ENCODE measurements at places on chromosomes 11 and 22.

- no peak for DNase-seq
Observed at GRCh38 chr22:47110817-47111443, 348.5 kb downstream of the TBC1D22A start.

DNA sequence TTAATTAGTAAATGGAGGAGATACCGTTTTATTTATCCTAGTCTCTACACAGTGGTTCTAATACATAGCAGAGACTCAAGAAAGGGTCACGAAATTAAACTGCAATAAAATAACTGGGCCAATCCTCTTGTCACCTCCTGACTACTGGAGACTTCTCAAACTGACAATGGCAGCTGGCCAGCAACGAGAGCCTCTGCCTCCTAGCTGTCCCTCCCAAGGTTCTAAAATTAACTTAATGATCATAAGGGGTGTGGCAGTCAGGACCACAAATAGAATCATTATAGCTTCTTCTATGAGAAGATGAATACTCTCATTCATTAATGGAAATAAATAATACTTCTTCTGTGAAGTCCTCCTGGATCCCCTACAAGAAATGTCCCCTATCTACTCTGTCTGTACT lies 63.8 kb upstream of the APOA1 start:
- no peak for DNase-seq

- no peak for DNase-seq
Observed at GRCh38 chr22:17773606-17774205, 563 bp downstream of the BID start.

DNA sequence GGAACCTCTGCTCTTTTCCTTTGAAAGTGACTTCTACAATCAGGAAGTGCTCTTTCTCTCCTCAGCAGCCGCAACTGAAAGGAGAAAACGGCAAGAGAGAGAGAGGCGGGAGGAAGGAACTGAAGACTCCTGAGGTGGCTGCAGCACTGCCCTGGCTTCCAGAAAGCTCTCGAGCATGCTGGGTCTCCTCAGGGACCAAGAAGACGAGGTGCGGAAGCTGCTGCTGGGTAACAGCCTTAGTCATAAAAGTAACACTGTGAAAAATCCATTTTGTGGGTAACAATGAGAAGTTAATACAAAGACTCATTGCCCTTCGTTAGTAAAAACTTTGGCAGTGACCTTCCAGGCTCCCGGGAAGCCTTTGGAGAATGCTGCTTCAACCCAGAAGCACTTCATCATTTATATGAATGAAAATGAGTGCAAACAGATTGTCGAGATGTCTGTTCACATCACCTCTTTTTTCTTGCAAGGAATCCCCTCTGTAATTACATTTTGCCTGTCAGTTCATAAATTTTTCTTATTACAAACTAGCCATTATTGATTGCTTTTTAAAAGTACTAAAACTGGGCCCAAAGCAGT lies 473.4 kb downstream of the SOX6 start:
- DNase-seq: no peak

- no peak for DNase-seq
Observed at GRCh38 chr22:38429499-38430068, 25.4 kb downstream of the KCNJ4 start.

DNA sequence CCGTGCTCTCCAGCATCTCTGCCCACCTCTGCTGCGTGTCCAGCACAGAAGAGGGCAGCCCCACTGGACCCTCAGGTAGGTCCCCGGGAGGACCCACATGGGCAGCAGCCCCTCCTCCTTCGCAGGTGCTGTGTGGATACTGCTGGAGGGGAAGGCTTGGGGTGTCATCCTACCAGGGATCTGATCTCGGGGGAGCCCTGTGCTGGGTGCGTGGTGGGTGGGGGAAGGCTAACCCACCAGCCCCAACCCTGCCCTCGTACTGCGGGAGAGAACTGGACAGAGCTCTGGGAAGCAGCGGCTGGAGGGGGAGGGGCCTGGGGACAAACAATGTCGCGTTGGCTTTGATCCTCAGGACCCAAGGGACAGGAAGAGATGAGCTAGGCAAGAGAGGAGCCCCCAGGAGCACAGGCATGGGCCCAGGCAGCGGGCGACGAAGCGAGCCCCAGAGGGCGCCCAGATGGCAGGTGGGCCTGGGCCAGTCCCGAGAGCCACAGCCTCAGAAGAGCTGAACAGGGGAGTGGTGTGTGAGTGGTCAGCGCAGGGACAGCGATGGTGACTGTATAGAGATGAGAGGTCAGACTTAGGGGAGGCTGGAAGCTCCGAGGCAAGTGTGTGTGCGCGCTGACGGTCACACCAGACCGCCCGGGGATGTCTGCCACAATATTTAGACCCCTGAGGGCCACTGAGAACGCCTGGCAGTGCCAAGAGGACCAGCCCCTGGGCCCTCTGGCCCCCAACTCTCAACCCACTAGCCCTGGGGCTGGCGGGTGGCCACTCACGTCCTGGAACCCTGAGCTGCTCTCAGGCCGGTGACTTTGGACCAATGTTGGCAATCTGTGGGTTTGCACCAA lies 1.4 kb upstream of the PIM3 start:
- peak; percentile 81 for DNase-seq

DNA sequence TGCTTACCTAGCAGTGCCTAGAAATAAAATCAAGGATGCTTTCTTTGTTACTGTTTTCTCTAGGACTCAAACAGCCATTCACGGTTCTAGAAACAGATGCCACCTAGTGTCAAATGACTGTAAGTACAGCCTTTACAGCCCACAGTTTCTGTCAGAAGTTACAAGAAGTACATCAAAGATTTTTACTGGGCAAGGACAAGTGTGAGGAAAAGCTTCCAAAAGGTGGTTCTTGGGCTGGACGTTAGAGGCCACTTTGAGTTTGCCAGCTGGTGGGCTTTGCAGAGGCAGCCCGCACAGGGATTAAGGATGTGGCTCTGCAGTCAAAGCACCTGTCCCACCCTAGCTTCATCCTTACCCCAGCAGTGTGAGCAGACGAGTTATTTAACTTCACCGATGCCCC lies 6.9 kb downstream of the KMT5B start:
- DNase-seq: no peak

GRCh38 chr11:111632516-111633220 lies 30.4 kb downstream of the SIK2 start:
- no peak for DNase-seq

DNA sequence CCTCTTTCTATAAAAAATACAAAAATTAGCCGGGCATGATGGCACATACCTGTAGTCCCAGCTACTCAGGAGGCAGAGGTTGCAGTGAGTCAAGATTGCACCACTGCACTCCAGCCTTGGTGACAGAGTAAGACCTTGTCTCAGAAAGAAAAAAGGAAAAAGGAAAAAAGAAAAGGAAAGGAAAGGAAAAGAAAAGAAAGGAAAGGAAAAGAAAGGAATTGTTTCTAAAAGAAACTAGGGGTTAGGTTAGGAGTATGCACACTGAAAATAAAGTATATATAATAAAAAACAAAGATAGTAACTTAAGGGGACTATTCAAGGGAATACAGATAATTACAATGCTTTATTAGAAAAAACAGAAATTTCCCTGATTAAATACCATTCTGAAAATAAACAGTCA lies 50.9 kb downstream of the TTC28 start:
- DNase-seq: no peak

GRCh38 chr11:65919573-65920371 lies 546 bp downstream of the DRAP1 start:
- peak; percentile 90 for DNase-seq

DNA sequence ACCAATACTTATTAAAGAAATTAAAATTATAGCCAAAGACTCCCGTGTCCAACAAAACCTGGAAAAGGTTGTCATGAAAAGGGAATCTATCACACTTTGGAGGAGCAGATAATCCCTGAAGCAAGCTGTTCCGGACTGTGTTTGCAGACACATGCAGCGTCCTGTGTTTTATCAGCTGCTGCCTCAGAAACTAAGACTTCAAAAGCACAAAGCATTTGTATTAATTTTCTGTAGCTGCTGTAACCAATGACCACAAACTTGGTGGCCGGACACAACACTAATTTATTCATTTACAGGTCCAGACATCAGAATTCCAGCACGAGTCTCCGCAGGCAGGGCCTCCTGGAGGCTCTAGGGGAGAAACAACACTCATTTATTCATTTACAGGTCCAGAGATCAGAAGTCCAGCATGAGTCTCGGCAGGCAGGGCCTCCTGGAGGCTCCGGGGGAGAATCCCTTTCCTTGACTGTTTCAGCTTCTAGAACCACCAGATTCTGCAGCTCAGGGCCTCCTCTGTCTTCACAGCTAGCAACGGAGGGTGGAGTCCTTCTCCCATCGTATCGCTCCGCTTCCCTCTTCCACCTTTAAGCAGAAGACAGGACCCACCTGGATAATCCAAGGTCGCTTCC lies 465.3 kb downstream of the BRD1 start:
- no peak for DNase-seq

DNA sequence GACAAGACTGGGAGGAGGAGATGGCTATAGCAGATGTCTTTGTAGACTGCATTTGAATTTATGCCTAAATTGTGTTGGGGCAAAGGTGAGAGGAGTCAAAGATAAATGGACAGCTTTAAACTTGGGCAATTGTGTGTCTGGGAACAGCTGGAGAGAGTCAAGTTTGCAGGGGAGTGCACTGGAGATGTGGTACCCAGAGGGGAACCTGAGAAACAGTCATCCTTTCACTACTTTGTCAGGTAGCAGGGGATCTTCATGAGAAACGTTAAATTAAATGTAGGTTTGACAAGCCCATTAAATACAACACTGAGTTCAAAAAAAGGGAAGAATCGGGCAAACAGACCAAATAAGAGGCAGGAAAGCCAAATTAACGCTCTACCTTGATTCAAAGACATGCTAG lies 277.7 kb downstream of the OPCML start:
- no peak for DNase-seq

DNA sequence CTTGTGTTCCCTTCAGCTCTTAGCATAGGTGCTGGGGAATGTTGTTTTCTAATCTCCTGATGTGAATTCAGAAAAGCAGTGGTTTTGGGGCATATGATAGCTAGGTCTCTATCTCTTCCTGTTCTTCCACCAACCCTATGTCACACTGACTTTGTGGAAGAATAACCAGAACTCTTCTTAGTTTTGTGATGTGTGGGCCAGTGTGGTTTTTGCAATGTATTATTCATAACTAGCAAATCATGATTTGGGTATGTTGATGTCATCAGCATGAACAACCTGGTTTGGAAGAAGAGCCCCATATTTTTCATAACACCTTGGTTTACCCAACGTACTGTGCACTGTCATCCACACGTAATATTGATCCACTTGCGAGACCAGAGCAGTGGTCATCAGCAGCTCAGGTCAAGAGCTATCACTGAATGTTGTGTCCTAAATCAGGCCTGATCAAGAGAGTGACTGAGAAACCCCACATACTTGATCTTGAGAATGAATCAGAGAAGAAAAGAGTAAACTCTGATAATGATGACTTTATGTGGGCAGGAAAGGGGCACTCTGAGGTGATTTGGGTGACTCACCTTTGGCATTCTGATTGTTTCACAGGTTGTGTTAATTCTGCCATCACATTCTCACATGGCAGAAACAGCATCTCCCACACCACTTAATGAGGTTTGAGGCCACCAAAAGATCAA lies 19.4 kb upstream of the MS4A6E start:
- no peak for DNase-seq

- no peak for DNase-seq
Observed at GRCh38 chr11:40166892-40167291, 1292.6 kb downstream of the LRRC4C start.

GRCh38 chr11:35593143-35593542 lies 25.1 kb upstream of the FJX1 start:
- DNase-seq: no peak

DNA sequence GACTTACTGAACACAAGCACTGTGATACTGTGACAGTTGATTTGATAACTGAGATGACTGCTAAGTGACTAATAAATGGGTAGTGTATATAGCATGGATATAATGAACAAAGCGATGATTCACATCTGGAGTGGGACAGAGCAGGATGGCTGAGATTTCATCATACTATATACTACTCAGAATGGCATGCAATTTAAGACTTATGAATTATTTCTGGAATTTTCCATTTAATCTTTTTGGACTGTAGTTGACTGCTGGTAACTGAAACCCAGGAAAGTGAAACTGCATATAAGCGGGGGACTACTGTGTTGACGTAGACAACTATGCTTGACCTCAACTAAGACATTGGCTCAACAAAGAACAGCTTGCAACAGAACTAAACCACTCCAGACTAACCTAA lies 20.0 kb upstream of the NUCB2 start:
- DNase-seq: no peak

DNA sequence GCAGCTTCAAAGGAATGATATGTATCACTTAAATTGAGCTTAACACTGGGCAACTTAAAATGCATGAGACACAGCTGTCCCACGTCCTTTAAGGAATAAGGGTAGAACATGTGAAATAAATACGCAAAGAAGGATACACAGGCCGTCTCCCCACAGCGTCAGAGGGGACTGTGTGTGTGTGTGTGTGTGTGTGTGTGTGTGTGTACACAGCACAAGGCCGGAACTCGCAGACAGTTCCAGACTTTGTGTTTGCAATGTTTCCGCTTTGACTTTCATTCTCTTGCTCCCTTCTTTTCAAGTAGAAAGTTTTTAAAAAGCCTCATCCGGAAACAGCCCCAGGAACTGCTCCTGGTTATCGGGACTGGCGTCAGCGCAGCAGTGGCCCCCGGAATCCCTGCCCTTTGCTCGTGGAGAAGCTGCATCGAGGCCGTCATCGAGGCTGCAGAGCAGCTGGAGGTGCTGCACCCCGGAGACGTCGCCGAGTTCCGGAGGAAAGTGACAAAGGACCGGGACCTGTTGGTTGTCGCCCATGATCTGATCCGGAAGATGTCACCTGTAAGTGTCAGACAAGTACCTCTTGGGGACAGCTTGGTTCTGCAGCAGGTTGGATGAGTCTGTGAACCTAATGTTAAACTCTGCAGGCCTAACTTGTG lies 13.3 kb downstream of the FAM118A start:
- no peak for DNase-seq

GRCh38 chr11:34680918-34681586 lies 60.2 kb downstream of the EHF start:
- no peak for DNase-seq

DNA sequence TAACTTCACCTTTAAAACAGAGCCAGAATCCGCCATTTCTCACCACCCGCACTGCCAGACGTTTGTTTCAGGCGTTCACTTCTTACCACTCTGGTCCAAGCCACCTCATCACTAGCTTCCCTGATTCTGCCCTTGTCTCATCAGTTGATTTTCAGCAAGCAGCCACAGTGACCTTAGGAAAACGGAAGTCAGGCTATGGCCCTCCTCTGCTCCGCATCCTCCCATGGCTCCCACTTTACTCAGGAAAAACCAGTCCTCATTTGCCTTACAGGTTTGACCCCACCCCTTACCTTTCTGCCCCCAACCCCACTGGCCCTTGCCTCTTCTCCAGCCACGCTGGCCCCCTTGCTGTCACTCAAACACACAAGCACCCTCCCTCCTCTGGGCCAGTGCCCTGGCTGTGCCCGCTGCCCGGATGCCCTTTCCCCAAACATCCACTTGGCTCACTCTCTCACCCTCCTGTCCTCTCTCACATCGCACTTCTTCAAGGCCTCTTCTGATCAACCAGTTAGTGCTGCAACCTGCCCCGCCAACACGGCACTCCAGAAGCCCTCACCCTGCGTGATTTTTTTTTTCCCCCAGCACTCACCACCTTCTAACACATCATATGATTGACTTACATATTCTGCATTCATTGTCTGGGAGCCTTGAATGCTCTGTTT lies 18.9 kb downstream of the TPST2 start:
- no peak for DNase-seq

GRCh38 chr11:109864834-109865547 lies 228.2 kb upstream of the ZC3H12C start:
- no peak for DNase-seq

- no peak for DNase-seq
Observed at GRCh38 chr11:19840961-19841360, 128.3 kb downstream of the NAV2 start.

- no peak for DNase-seq
Observed at GRCh38 chr11:37710031-37710430, 1112.0 kb upstream of the RAG2 start.

GRCh38 chr11:80700386-80700785 lies 1259.6 kb upstream of the TENM4 start:
- DNase-seq: no peak
